Activated CD8-positive, alpha-beta memory T cell treated with anti-CD3 and anti-CD28 coated beads for 4 hours (primary cell): ENCODE measurements at places on chromosomes 7 and 10.

- no peak for DNase-seq
These were observed 67.4 kb upstream of the LAMB4 start for GRCh38 chr7:108197371-108198091.

- no peak for DNase-seq
These were observed 151.8 kb upstream of the ANK3 start for GRCh38 chr10:60541451-60541850.

DNA sequence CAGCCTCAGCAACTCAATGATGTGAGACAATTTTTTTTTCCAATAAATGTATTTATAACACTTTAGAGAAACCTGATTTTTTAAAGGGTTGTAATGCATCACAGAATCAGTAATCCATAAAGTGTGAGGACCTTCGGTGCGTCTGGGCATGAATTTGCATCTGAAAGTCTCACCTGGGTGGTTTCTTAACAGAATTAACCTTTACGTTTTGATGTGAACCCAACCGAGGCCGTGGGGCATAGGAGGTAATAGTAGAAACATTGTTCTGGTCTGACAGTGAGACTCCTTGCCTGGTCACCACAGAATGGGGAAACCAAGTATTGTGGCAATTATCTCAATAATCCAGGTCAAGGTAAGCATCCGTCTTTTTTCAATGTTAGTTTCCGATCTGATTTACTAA is 114.6 kb downstream of the PRKCQ start:
- DNase-seq = no peak

- DNase-seq = no peak
These were observed 135.0 kb downstream of the GRK5 start for GRCh38 chr10:119342335-119342734.

DNA sequence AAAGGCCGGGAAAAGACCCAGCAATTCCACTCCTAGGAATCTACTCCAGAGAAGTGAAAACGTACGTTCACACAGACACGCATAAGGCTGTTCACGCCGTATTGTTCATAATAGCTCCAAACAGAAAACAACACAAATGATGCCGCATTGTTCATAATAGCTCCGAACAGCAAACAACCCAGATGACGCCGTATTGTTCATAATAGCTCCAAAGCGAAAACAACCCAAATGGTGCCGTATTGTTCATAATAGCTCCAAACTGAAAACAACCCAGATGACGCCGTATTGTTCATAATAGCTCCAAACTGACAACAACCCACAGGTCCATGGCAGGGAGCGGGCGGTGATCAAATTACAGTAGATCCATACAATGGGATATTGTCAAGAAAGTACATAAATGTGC is 85.2 kb upstream of the DNAAF5 start:
- DNase-seq = no peak

DNA sequence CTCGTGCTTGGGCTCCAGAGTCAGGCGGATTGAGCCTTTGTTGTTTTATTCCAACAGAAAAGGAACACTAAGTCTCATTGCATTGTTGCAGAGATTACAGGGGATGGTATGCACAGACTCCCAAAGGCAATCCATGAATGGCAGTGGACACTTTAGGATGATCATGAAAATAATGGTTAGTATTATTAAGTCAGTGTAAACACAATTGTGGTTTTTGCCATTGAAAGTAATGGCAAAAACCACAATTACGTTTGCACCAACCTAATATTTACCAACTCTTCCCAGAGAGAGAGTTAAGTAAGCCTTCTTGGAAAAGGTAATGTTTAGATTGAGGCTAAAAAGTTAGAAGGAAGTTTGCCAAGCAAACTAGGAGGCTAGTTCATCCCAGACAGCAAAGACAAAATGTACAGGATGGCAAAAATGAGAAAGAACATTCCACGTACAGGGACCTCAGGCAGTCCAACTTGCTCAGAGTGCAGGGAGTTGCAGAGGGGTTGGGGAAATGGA is 72.9 kb upstream of the AMPH start:
- DNase-seq = no peak

- no peak for DNase-seq
These were observed 22.7 kb downstream of the FAM237B start for GRCh38 chr7:90298145-90299038.

DNA sequence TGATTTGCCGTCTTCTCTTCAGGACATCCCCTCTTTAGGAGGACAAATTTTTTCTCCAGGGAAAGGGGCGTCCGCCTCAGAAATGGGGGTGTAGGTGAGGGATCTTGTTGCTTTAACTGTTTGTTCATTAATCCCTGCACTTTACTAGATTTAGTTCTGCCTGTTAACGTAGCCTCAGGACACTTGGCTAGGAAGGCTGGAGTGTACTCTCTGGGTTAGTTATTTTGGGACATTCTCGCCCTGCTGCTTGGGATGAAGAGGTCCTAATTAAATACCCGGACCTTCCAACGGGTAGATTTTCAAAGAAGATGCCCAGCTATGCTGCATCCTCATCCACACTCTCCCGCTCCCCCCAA is 552 bp upstream of the ZNF365 start:
- no peak for DNase-seq

GRCh38 chr7:105198223-105198622 is 184.2 kb downstream of the KMT2E start:
- DNase-seq = no peak

- no peak for DNase-seq
These were observed 57.8 kb downstream of the HHEX start for GRCh38 chr10:92747600-92747999.

GRCh38 chr7:151448261-151449252 is 8.6 kb upstream of the CRYGN start:
- peak; percentile 51 for DNase-seq

- DNase-seq = no peak
These were observed 25.9 kb downstream of the DNAH11 start for GRCh38 chr7:21568762-21569161.

GRCh38 chr7:139808846-139809442 is 20.1 kb upstream of the TBXAS1 start:
- DNase-seq = no peak

DNA sequence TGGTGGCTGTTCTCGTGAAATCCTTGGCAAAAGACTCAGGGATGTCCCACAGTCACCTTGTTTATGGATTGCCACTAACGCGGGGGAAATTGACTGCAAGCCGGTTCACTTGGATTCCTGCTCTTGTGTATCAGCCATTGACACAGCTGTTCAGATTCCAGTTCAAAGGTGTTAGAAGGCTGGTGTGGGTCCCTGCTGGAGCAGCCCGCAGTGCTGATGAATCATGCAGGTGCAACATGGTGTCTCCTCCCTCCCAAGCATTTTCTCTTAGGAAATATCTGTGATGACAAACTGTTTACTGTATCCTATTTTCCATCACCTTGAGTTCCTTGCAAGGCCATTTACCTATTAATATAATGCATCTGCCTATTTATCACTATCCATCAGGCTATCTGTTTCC is 170.1 kb downstream of the GATA3 start:
- no peak for DNase-seq

DNA sequence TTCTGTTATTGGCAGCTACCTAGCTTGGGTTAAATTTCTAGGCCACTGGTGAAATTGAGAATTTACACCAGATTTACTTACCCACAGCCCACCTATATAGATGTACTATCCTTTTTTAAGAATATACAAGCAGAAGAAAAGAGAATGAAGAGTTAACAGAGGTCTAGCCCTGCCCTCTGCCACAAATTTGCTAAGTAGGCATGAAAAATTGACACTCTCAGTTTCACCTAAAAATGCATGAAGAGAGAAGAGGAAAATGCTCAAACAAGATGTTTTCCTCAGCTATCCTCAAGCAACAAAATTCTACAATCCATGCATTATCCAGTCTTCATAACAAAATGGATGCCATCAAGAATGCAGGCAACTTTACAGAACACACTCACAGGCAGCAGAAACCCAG is 24.6 kb upstream of the RNF148 start:
- no peak for DNase-seq

GRCh38 chr10:129328546-129328945 is 138.5 kb upstream of the MGMT start:
- DNase-seq = no peak

DNA sequence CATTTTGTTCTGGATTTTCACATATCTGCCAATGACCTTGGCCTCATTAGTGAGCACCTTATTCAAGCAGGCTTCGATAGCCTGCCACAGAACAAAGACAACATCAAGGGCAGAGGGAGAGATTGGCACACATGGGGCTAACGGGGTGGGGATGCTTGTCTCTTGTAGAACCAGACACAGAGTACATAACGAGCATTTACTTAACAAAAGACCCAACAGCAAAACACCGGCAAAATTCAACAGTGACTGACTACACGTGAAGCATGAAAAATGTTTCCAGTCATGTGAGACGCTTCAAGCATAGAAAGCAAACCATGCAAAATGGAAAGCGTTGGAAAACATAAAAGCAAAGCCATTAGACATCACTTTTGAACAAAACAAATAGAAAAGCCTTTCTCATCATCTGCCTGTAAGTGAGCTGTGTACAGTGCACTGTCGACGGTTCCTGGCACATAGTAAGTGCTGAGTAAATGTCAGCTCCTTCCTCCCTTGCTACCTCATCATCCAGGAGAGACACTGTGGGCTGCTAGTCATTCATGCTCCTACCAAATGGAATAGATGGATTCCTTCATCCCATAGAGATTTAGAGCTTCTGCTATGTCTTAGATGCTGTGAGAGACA is 134.4 kb upstream of the AGK start:
- no peak for DNase-seq

- DNase-seq = no peak
These were observed 12.9 kb downstream of the MTPN start for GRCh38 chr7:135964274-135964673.

DNA sequence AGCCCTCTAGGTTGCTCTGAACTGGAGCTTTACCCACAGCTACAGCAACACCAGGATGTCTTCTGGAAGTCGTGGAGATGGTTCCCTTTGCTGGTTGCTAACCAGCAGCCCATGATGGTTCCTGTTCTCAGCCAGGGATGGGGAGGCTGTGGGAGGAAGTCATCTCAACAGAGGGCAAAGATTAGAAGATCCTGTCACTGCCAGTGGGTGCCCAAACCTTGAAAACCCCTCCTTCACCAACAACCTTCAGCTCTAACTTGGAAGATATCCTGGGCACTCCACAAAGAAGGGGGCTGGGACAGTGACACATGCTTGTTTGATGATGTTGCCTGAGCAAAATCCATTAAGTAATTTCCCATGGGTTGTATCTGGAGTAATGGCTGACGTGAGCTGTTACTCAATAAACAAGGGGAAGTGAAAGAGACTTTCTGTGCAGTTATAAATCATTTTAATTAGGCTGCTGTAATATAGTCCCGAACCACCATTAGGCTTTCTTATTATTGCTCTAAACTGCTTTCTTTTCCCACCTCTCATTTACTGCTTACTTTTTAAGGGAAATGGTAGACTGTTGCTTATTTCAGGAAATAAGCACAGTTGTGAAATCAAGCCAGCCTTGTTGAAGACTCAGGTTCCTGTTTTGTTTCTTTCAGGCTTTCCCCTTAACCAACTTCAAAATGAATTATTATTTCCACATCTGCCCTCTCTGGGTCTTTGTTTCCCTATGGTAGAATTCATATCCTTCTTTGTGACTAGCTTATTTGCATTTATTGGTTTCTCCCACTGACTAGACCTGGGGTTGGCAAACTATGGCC is 124.8 kb downstream of the PPP1R17 start:
- no peak for DNase-seq
